Cardiac muscle cell (in vitro differentiated cells and primary cell): ENCODE measurements at places on chromosomes 6 and 20. TPM values are rescaled to one million over a fixed set of nuclear protein-coding genes. Genes with fewer than 3 reads are reported as not detected.

- no peak for DNase-seq
These were observed 50.8 kb downstream of the UTRN start for GRCh38 chr6:144335914-144336313.

GRCh38 chr6:5580736-5581581 lies 319.6 kb downstream of the FARS2 start:
- DNase-seq: no peak

DNA sequence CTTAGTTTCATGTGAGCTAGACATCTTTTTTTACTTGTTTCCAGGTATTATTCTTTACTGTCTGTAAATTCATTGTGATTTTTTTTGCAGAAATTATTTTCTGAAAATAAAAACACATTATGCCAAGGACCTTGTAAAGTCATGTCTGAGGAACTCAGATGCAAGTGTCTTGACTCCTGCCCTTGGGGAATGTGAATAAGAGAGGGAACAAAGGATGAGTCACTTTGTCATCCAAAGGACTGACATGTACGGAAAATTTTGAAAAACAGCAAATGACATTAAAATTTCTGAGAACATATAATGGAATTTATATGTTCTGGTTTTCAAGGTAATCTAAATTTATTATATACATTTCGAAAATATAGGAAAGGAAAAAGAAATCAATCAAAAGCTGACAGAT lies 660.4 kb downstream of the CD109 start:
- DNase-seq: no peak

- no peak for DNase-seq
These were observed 111.6 kb downstream of the RTN4IP1 start for GRCh38 chr6:106517706-106518105.

SLC22A3 gene
- not detected in 2 replicates for polyA plus RNA-seq

C6orf58 gene
- polyA plus RNA-seq: not detected in 2 replicates
